GM04504 (cell line): ENCODE measurements at places on chromosomes 1 and 21.

DNA sequence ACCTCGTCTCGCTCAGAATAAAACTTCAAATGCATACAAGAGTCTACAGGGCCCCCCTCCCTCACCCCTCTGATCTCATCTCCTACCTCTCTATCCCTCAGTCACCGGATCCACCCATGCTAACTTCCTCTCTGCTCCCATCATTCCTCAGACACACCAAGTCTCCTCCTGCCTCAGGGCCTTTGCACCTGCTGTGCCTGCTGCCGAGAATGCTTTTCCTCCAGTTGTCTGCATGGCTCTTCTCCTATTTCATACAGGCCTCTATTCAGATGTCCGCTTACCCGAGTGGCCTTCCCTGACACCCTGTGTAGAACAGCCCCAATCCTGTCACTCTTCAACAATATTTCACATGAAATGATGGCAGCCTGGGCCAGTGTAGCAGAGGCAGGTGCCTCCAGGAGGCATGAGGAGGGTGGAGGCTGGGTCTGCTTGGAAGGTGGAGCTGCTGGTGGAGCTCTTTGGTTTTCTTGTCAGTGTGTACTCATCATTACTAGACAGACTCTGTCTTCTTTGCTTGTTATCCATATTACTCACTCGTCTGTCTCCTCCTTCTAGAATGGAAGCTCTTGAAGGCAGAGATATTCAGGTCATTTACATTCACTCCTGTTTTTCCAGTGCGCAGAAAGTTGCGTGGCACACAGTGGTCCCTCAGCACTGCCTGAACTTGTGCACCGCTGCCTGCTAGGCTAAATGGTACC lies 4.2 kb downstream of the SH2D2A start:
- no peak for DNase-seq

- no peak for DNase-seq
Measured at GRCh38 chr1:207867136-207868109, 43.5 kb downstream of the CD34 start.

- DNase-seq, result no peak
Measured at GRCh38 chr1:211648980-211649934, 26.2 kb downstream of the NEK2 start.

DNA sequence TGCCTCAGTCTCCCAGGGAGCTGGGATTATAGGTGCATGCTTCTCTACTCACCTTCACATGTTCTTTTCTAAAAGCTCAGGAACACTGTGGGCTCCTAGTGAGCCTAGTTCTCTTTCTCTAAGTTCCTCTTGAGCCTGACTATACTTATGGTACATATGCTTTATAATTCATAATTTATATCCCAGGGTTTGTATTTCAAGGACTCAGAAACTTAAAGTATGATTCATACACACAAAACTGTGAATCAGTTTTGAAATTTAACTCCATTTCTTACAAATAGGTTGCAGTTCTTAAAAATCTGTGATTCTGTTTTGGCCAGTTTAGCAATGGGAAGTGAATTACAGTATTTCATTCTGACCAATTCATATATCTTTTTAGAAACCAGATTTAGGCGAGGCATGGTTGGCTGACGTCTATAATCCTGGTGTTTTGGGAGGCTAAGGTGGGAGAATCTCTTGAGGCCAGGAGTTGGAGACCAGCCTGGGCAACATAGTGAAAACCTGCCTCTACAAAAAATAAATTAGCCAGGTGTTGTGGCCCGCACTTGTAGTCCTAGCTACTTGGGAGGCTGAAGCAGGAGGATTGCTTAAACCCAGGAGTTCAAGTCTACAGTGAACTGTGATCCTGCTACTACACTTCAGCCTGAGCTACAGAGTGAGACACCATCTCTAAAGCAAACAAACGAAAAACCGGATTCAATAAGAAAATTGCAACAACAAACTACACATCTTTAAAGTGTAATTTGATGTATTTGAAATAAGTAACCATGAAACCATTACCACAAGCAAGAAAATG lies 15.6 kb downstream of the RASAL2 start:
- no peak for DNase-seq

- no peak for DNase-seq
Measured at GRCh38 chr1:183883623-183884022, 78.7 kb downstream of the RGL1 start.

DNA sequence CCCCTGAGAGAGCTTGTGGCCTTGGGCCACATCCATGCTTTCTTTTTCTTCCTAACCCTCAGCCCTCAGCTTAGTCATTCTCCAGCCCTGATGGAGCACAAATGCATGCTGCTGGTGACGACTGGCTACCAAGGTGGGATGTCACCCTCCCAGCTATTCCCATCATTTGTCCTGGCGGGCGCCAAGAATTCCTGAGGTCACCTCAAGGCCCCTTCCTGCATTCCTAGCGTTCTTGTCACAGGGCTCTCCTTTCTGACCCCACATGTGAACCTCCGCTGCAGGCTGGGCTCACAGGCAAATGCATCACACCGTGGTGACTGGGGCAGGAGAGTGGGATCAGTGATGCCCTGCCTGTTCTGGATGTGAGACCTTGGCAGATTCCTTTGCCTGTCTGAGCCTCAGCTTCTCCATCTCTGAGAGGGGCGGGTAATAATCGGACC lies 53.4 kb upstream of the IFFO2 start:
- peak; percentile 75 for DNase-seq

GRCh38 chr1:156599811-156600210 lies 1.5 kb downstream of the GPATCH4 start:
- DNase-seq, result no peak

GRCh38 chr1:156214024-156214748 lies 1.4 kb downstream of the PMF1 start:
- no peak for DNase-seq

GRCh38 chr1:245153552-245154428 lies 995 bp upstream of the KIF26B start:
- DNase-seq, result no peak

GRCh38 chr1:92940541-92940940 lies 20.7 kb downstream of the DIPK1A start:
- DNase-seq, result no peak

DNA sequence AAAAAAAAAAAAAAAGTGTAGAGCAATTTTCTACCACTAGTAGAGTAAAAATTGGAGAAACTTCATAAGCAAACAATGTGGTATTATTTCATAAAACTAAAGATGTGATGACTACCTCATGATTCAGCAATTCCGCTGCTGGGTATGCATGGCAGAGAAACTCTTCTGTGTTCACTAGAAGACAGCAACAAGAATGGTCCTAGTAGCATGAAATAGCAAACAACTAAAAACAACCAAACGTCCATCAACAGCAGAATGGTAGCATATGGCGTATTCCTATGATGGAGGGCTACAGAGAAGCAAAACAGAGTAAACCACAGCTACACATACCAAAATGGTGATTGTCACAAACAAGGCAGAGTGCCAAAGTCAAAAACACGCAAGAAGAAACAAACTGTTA lies 18.9 kb downstream of the HTR1D start:
- peak; percentile 89 for DNase-seq

- no peak for DNase-seq
Measured at GRCh38 chr1:205229399-205229871, 1.7 kb downstream of the TMCC2 start.

GRCh38 chr1:185551008-185551407 lies 183.2 kb upstream of the HMCN1 start:
- no peak for DNase-seq

- DNase-seq, result no peak
Measured at GRCh38 chr1:161179698-161180097, 2.4 kb upstream of the B4GALT3 start.

- no peak for DNase-seq
Measured at GRCh38 chr1:12185918-12186678, 19.3 kb downstream of the TNFRSF1B start.
